ENCODE measurements at places on chromosomes 6 and 20.

GRCh38 chr6:4922488-4923037 is 81.3 kb downstream of the RPP40 start:
- DNase-seq = no peak

- DNase-seq = no peak
Observed at GRCh38 chr20:37473249-37474000, 47.6 kb upstream of the NNAT start.

GRCh38 chr6:160293844-160294243 is 35.2 kb upstream of the SLC22A2 start:
- DNase-seq = no peak

GRCh38 chr20:59629141-59630045 is 25.1 kb downstream of the PHACTR3 start:
- no peak for DNase-seq

GRCh38 chr6:105675715-105676397 is 273.0 kb upstream of the PREP start:
- no peak for DNase-seq

DNA sequence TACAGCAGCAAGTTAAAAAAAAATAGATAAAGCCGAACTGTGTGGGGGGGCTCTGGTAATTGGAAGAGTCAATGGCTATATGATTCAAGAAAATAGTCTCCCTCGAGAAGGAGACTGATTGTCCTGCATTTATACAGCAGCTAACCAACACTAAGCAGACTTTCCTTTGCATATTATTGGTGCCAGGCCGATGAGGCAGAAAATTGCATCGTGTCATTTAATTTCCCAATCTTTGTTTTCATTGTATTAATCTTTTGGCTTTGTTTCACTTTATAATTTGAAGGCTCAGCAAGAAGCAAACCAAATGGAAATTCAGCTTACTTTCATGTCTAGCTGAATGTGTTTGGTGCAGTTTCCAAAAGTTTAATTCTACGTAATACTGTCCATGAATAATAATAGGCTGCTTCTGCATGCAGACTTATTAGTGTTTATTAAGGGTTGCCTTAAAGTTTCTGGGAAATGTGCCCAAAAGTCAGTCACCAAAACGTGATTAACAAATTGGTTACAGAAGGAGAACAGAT is 258.5 kb downstream of the HACE1 start:
- no peak for DNase-seq

DNA sequence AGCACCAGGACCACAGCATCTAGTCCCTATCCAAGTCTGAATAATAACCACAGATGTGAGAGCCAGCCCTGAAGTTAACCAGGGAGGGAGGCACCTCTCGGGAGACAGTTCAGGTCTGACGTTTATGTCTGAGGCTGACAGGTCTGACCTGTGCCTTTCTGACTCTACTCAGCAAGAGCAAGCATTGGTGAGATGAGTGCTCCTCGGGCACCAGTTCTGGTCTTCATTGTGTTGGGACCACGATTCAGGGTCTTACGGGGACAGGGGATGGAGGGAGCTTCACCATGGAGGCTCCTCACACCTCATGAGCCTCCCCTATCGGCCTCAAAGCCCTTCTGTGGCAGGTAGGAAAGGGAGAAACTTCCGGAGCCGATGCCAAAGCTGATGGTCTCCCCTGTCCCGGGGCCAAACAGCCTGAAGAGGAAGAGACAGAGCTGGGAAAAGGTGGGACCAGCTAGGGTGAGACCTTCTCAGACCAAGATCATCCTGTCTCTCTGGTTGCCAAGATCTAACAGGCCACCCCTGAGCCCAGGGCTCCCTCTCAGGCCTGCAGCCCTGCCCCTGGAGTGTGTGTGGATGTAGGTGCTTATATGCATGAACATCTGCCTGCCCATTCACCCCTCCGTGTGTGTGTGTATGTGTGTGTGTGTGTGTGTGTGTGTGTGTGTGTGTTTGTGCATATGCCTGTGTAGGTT is 170.5 kb downstream of the VEGFA start:
- DNase-seq = no peak

GRCh38 chr6:90169374-90169773 is 127.3 kb downstream of the BACH2 start:
- no peak for DNase-seq

Measured in CD4-positive, alpha-beta T cell treated with Interleukin-15 for 4 hours (primary cell).